Cortex of kidney (tissue), 1 donor: ENCODE measurements at places on chromosomes 11 and 22.

DNA sequence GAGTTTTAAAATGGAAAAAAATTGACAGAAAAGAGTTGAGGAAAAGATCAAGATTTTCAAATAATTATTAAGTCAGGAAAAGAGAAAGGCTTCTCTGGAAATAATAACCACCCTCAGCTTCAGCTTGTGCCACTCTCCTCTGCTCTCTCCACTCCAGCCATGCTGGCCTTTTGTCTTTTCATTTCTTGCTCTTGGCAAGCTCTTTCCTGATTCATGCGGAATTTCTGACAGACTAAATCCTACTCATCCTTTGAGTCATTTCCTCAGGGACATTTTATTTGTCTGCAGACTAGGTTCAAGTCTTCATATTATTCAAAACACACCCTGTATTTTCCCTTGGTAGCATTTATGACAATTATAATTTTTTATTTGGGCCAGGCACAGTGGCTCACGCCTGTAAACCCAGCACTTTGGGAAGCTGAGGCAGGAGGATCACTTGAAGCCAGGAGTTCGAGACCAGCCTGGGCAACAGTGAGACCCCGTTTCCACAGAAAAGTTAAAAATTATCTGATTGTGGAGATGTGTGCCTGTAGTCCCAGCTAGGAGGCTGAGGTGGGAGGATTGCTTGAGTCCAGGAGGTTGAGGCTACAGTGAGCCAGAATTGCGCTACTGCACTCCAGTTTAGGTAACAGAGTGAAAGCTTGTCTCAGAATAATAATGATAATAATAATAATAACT is 7.8 kb upstream of the P4HA3 start:
- DNase-seq = no peak

DNA sequence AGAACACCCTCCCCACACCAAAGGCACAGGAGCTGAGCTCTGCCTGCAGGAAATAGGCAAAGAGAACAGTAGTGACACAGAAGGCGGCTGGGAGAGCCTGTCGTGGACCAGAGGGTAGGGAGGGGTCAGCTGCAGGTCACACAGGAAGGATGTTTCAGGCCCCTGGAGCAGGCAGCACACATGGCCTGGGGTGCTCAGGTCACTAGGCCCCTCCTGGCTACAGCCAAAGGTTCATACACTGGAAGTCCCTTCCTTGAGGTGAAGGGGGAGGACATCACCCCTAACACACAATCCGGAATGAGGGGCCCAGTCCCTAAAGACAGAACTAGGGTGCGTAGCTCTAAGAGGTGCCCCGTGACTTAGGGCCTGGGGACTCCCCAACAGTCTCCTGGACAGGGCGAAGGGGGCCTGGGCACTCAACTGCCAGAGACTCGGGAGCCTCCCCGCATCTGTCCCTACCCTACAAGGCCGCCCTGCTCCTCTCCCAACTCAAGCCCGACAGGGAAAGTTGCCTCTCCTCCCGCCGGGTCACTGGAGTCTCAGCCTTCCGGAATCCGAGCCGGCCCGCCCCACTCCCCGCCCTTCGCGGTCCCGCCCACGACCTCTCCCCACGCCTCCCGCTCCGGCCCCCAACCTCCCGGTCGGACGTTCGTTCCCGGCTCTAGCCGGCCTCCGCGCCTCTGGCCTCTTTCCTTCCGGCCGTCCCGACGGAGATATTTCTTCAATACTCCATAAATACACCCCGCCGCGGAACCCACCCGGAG is at the start of gene CYB5R2:
CYB5R2 (minus strand) TSS at position 541 of the 764 bp plus-strand sequence. CDS start 675 bp downstream, outside the sequence.
- DNase-seq = no peak

- no peak for DNase-seq
Measured at GRCh38 chr11:128889657-128890213, 1.4 kb upstream of the KCNJ5 start.

GRCh38 chr11:77392842-77393241 is 81.1 kb downstream of the PAK1 start:
- DNase-seq = no peak

DNA sequence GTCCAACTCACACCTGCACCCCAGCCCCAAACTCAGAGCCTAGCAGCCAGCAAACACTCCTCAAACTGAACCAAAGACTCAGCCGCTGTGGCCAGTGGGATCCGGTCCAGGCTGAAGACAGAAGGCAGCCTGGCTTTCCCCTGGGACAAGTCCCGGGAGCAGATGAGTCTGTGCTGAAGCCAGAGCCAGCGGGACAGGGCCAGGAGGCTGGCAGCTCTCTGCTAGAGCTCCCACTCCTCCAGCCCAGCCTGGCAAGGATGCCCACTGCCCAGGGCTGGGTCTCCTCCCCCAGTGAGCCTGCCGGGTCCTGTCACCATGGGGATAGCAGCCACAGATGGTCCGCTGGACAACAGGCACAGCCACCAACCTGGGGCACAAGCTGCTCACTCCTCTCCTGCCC is 42.9 kb upstream of the PRR5 start:
- DNase-seq = no peak

DNA sequence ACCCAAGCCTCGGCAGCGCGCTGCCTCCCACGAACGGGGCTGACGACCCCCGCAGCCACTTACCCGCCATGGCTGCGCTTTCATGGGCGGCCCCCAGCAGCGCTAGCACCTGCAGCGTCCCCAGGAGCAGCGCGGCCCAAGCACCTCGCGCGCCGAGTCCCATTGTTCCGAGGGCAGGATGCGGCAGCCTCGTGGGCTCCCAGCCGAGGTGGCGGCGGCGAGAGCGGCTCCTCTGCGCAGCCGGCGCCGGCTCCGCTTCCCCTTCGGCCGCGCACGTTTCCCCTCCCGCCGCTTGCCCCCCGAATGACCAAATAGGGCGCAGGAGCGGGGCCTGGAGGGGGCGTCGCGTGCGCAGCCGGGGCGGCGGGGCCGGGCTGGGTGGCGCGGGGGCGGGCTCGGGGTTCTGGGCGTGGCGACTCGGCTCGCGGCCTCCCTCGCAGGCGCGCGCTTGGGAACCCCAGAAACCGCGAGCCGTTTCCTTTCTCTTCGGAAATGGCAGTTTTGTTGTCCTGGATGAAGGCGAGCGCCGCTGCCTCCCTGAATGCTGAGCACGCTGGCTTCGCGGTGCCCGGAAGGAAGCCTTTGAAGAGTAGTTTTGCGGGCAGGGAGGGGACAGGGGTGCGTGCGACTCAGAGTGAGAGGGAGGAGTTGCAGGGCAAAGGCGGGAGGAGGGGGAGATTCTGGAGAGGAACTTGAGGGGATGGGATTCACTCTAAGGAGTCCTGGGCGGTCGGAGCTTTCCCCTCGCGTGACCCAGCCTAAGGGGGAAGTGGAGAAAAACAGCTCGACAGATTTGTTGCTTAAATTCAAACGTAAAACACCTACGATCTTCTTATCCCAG is at the start of gene TMEM123:
TMEM123 (minus strand) TSS at position 305 of the 841 bp plus-strand sequence; CDS start at position 163, 142 bp downstream.
- peak; percentile 18 for DNase-seq

DNA sequence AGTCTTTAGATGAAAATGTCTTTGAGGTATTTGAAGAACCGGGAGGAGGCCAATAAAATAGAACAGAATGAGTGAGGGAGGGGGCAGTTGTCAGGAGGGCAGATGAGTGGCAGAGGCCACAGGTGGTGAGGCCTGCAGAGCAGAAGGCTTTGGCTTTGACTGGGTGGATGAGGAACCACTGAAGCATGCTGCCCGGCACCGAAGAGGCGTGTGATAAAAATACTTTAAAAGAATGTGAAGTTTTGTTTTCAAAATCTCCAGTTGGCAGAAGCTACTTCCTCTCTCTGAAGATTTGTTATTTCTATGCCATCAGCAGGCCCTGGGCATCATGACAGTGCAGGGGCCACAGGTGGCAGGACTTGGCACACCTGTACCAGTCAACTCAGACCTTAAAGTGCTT is 6.3 kb downstream of the MS4A12 start:
- no peak for DNase-seq

DNA sequence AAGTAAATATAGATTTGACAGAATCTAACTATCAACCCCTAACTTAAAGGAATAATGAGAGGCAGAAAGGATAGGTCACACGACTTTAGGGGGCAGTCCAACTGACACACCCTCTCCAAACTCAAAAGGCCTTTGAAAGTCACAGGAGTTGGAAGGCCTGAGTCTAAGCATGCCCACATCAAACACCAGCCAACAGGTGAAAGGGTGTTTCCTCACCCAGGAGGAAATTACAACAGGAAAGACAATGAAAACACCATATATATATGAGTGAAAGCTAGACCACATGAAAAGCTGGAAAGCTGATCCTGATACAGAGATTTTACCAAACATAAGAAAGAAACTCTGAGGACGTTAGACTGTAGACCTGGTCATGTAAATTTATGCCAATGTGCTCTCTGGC is 10.5 kb upstream of the DEPDC7 start:
- no peak for DNase-seq

DNA sequence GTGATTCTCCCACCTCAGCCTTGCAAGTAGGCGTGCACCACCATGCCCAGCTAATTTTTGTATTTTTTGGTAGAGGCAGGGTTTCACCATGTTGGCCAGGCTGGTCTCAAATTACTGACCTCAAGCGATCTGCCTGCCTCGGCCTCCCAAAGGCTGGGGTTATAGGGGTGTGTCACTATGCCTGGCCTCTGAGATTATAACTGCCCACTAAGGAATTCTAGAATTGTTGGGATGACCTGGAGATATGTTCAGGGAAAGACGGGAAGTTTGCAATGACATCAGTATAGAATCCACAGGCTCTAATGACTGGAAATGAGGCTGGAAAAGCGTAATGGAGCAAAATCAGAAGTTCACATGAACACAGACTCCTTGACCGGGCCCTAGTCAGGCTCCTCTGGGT is 62.2 kb downstream of the CLMP start:
- no peak for DNase-seq

DNA sequence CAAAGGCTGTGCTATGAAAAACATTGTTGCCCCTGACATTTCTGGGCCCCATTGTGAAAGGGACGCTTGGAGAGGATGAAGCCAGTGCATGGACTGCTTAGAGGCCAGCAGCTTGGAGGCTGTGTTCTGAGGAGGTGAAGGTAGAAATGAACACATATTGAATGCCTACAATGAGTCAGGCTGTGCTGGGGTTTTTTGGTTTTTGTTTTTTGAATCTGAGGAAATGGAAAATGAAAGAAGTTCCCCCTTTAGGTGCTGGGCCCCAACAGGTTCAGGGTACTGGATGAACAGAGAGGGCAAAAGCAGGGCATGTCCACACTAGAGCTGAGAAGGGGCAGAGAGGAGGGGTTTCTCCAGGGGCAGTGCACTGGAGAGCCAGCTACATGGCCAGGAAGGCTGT is 166.1 kb upstream of the API5 start:
- no peak for DNase-seq

DNA sequence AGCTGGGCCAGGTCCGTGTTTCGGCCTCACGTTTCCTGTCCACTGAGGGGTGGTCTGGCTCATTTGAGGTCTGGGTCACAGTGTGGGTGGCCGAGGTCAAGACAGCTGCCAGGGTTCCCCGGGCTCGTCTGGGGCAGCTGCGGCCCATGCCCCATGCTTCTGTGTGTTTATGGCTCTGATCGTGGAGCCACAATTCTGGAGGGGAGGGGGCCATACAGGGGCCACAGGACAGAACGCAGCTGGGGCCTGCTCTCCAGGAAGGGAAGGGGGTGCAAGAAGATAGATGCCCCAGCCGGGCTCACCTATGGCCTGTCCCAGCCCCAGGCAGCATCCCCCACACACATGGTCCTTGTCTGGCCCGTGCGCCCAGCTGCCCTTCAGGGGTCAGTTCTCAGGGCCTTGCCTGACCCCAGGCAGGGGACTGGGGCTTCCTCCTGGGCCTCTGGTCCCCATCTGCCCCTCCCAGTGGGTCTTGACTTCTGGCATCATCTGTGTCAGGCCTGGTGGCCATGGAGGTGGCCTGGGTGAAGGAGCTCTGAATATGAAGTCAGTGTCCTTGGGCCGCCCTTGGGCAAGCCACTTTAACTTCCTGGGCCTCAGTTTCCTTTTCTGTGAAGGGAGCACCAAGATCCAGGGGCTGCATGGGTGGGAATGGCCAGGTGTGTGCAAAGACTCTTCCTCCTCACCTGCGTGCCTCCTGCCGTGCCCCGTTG is 8.4 kb downstream of the TSPAN32 start:
- no peak for DNase-seq

GRCh38 chr11:88402192-88402715 is 64.7 kb upstream of the CTSC start:
- no peak for DNase-seq

DNA sequence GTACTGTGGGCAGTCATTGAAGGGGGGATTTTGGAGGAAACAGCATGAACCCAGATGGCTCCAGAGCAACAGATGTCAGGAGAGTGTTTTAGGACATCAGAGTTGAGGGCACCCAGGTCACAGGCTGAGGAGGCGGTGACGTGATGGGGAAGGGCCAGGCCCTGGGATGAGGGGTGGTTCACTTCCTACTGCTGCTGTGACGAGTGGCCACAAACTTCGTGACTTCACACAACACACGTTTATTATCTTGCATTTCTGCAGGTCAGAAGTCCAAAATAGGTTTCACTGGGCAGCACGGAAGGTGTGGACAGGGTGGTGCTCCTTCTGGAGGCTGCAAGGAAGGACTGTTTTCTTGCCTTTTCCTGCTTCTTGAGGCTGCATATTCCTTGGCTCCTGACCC is 77.7 kb upstream of the RAB1B start:
- no peak for DNase-seq

- no peak for DNase-seq
Measured at GRCh38 chr11:41435531-41435930, 23.9 kb downstream of the LRRC4C start.

GRCh38 chr22:36744791-36745190 is 31.1 kb downstream of the IFT27 start:
- no peak for DNase-seq

DNA sequence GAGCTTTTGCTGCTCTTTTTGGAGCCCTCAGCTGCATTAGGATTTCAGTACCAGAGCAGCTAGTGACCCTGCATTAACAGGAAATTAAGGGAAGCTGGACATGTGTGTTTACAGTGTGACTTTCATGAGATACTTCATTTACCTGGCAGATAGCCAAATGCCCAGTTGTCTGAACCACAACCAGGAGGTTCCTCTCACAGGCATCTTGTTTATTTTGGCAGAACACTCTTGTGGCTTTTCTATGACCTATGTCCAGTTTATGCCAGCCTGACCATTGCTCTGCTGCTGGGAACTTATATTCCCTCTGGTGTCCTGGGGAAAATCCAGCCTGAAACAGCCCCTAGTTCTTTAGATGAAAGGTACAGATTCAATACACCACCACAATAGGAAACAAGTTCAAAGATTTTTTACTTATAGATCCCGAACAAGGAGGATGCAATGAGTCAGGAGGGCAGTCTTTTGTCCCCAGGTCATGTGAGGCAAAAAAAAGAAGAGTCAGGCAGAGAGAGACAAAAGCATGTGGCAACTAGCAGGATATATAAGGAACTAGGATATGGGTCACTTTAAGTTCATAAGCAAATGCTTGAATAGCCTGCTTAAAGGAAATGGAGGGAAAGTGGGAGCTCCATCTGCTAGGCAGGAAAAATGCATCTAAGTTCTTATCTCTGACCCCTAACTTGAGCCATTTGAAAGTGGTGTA is 379.3 kb downstream of the INSC start:
- DNase-seq = no peak

GRCh38 chr11:110305169-110306018 is 9.0 kb upstream of the RDX start:
- no peak for DNase-seq

GRCh38 chr11:16788141-16789062 is 50.0 kb downstream of the C11orf58 start:
- DNase-seq = no peak
